Activated T-helper 1 cell treated with Interleukin-2 at 50 U/mL for 16 hours (primary cell): ENCODE measurements at places on chromosomes 6 and 20.

- DNase-seq: no peak
These were observed 14.5 kb downstream of the GMEB2 start for GRCh38 chr20:63612276-63612931.

DNA sequence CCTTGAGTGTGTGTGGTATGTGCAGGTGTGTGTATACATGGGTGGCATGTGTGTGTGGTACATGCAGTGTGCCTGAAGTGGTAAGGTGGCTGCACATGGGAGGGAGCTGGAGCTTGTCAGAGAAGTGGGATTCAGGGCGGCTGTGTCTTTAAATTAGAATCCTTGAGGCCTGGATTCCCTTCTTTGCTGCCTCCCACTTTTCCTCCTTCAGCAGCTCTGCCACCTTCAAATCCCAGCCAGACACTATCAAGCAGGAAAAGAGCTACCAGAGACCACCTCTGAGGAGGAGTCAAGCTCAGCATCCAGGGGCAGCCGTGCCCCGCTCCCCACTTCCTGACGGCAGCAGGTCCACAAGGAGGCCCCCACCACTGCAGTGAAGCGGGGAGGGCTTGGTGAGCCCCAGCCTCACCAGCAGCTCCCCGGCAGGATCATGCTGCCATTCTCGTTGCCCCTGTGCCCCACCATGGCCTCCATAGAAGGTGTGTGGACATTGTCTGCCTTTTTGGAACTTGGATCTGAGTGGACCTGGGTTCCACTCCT, 131.0 kb upstream of the MLN start:
- no peak for DNase-seq

GRCh38 chr20:50333812-50334211, 143.2 kb downstream of the CEBPB start:
- no peak for DNase-seq

GRCh38 chr6:138157986-138158638, 3.6 kb upstream of the ARFGEF3 start:
- DNase-seq: no peak

DNA sequence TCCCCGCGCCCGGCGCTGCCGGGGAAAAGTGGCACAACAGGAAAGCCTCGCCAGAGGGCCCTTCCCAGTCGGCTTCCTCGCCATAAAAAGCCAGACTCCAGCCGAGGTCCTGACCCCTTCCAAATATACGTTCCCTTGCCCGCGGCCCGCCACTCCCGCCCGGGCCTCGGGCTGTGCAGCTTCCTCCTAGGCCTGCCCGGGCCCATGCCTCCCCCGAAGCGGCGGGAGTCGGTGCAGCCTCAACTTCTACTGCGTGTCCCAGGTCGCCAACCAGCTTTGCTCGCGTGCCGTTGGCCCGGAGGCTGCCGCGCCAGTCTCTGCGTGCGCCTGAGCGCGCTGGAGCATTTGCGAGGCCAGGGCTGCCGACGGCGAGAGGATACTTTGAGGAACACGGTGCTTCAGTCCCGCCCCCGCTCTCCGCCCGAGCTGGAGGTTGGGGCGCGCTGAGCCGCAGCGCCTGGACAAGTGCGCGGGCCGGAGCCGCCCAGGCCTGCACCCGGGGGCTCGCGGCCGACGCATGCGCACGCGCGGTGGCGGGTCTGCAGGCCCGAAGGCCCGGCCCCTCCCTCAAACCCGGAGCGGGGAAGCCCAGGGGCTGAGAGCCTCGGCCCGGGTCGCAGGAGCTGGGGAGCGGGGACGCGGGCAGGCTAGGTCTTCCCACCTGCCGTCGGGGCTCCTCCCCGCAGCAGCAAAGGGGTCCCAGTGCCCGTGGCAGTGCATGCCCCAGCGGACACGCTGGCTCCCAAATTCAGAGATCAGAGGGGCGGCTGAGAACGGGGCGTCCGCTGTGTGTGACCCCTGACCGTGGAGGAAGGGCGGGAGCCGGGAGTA, 10.2 kb downstream of the FOXC1 start:
- DNase-seq: no peak

DNA sequence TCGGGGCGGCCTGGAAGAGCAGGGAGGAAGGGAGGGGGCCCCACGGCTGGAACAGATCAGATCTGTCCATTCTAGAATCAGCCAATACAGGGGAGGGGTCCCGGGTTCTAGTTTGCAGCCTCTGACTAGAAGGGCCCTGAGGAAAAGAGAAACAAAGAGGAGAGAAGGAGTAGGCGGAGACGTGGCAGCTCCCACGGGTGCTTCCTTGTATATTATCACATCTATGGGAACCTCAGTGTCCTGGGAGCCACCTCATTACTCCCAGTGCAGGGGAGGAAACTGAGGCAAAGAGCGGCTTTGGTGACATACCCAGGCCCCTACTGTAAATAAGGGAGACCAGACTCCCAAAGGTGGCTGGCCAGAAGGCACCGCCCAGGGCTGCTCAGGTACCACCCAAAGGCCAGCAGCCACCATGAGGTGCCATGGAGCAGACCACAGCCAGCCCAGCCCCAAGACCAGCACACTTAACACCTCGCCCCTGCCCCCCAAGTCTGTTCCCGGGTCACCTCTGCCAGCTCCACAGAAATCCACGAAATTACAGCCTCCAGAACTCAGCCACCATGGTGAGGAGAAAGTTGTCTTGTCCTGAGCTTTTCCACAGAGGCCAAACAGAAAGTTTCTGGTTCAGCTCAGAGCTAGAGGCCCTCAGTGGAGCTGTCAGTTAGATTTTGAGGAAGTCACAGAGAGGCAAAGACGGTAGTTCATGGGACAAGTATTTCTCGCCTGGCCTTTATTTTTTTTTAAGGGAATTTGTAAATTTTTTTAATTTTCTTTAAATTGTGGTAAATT, 2.1 kb downstream of the ZC3H12D start:
- DNase-seq: no peak

DNA sequence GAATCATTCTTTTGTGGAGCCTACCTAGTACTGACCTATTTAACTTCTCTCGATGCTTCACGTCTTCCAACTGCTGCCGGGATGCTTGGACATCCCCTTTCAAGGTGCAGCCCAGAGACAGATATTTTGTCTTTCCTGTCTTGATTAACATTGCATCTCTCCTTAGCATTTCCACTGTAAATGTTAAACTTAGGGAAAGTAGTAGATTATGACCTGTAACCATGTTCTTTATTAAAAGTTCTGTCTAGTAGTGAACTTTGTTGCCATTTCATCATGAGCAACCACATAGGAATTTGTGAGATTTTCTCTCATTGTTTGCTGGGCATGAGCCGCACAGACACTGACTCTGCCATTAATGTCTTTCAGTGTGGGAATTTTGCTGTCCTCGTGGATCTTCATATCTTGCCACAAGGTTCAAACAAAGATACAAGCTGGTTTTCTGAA, 117.9 kb downstream of the JAG1 start:
- DNase-seq: no peak

DNA sequence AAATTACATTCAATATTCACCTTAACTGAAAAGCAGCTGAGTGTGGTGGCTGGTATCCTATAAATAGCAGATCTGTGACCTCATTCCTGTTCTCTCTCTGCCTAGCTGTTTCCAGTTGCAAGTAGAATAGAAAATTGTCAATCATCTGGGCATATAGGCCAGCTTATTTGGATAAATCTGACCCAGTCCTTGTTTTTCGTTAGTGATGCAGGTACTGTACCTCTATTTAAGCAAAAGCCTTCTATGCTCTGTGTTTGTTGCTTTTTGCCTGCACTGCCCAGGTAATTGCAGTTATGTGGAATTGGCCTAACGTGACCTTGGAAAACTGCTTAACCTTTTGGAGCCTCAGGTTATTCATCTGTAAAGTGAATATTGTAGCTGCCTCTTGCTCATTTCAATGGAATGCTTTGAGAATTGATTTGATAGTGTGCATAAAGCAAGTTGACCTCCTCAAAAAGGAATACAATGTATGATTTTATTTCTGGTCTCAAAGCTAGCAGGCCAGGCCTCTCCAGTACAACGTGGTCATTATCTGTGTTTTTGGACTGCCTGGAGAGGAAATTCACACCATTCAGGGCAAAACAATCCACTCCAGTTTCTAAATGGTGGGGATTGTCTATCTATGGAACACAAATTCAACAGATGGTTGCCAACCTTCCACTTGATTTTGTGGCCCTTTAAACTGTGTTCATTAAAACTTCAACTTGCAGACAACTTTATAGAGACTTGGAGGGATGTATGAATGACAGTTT, 508.7 kb upstream of the CITED2 start:
- no peak for DNase-seq

DNA sequence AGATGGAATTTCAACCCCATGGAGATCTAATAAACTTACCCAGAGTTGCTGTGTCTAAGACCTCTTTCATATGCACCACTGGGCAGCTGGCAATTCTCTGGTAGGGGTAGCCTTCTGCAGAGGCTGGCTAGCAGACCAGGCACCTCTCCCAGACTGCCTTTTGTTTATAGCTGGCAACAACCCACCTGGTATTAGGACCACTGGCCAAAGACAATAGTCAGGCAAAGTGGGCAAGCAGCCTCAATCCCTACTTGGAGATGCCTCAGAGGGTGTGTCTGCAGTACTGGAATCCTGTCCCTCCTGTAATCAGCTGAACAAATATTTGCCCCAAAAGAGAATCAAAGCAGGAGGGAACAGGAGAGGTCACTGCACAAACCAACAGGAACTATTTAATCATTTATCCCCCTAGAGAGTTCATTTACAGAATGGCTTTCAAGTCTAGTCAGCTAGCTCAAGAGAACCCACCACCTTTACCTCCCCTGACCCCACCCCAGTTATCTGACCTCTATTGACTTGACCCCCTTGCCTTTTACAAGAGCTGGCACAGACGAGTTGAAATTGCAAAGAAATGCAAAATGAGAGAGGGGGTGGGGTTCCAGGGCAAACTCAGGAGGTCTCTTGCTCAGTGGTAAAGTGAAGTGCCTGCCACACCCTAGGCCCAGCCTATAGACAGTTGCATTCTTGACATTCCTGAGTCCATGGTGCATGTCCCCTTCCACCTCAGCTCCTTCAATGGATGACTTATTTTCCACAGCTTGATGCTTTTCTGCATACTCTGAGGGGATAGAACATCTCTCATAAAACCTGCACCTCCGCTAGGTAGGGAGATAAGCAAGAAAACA, 2.8 kb downstream of the BCL2L1 start:
- DNase-seq: no peak

- no peak for DNase-seq
These were observed 39.7 kb upstream of the ZFP64 start for GRCh38 chr20:52231230-52231746.

GRCh38 chr20:61980647-61981583, 84.8 kb downstream of the TAF4 start:
- no peak for DNase-seq

DNA sequence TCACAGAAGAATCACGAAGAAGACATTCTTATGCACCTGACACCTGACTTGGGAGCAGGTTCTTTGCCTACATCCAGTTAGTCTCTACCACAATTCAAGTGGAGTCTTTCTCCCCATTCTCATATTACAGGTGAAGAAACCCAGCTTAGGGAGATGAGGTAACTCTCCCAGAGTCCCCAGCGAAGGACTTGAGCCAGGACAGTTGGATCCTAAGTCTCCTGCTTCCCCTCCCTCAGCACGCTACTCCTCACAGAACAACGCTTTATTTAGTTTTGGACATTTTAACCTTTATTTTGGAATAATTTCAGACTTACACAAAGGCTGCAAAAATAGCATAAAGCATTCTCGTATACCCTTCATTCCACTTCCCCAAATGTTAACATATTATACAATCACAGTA, 824 bp upstream of the CSTL1 start:
- DNase-seq: no peak

- DNase-seq: no peak
These were observed 34.8 kb downstream of the NR2E1 start for GRCh38 chr6:108200631-108201030.

DNA sequence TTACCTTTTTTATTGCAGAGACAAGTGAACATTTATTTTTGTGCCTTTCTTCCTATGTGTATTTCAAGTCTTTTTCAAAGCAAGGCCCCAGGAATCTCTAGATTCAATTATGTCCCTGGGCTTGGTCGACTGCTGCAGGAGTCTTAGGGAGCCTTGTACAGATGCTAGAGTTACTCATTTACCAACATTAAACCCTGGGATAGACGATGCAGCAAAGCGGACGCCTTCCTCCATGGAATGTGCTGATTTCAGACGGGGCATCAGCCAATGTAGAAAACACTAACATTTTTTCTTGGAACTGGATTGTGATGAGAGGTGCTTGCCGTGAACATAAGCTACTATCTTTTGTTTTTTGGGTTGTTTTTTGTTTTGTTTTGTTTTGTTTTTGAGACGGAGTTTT, 55.9 kb downstream of the CD164 start:
- no peak for DNase-seq

DNA sequence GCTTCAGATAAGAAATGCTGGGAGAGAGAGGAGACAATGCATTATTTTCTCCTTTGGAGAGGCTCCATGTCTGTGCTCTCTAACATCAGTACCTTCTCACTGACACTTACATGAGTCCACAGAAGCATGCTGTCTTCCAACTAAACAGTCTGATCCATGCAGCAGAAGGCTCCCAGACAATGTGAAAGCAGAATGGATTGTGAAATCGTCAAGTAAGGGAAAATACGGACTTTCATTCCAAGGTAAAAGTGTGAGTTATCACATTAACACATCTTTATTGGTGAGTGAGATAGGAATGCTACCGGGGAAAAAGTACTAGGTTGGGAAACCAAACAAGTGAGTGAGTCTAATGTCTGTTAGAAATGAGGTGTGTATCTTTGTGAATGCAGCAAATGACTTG, 167.6 kb upstream of the KCNK16 start:
- no peak for DNase-seq

- DNase-seq: no peak
These were observed 53.5 kb upstream of the GCLC start for GRCh38 chr6:53598265-53598907.

DNA sequence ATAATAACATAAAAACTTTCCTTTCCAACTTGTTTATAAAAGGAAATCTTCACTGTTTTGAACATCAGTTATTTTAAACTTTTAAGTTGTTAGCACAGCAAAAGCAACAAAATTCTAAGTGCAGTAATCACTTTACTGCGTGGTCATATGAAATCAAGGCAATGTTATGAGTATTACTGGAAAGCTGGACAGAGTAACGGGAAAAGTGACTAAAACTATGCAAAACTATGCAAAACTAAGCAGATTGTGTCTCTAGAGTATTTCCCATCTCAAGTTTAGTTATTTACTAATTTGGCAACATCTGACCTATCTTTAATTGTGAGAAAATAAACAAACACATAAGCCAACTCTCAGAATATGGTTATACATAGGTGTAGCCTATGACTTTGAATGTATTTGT, 10.9 kb upstream of the ANKEF1 start:
- no peak for DNase-seq

GRCh38 chr6:157137501-157137900, 185.8 kb downstream of the TMEM242 start:
- no peak for DNase-seq

DNA sequence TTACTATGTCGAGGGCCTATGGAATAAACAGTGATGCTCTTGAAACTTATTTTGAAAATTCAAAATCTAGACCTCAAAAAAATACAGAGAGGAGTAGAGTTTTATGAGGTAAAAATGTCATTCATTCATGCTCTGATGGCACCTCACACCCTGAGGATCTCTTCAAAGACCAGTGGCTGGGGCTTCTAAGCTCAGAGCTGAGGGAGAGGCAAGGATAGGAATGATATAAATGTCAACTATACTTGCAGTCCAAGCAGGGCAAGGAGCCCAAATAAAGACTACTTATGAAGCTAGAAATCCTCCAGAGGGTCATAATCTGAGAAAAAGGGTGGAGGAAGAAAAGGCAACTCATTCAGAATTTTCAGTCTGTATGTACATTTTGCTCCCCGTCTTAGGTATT, 136.7 kb upstream of the CARMIL1 start:
- DNase-seq: no peak
